ENCODE measurements at places on chromosomes 4 and X.

GRCh38 chr4:95255396-95256107, 293.2 kb downstream of the UNC5C start:
- DNase-seq = no peak

DNA sequence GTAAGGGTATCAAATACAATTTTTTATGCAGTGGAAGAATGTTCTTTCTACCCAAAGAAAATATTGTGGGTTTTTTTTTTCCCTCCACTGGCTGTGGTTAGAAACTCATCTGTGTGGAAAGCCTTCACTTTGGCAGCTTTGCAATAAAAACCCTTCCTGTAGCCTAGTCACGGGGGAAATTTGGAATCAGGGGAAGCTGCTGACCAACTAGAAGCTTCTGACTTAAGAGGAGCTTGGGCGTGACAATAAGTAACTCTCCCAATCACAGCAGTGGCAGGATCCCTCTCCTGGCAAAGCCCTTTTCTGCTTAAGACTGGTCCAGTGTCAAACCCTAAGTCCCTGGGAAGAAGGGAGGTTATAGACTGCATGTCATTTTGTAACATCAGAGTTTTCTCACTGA, 87.9 kb downstream of the LRRC66 start:
- no peak for DNase-seq

DNA sequence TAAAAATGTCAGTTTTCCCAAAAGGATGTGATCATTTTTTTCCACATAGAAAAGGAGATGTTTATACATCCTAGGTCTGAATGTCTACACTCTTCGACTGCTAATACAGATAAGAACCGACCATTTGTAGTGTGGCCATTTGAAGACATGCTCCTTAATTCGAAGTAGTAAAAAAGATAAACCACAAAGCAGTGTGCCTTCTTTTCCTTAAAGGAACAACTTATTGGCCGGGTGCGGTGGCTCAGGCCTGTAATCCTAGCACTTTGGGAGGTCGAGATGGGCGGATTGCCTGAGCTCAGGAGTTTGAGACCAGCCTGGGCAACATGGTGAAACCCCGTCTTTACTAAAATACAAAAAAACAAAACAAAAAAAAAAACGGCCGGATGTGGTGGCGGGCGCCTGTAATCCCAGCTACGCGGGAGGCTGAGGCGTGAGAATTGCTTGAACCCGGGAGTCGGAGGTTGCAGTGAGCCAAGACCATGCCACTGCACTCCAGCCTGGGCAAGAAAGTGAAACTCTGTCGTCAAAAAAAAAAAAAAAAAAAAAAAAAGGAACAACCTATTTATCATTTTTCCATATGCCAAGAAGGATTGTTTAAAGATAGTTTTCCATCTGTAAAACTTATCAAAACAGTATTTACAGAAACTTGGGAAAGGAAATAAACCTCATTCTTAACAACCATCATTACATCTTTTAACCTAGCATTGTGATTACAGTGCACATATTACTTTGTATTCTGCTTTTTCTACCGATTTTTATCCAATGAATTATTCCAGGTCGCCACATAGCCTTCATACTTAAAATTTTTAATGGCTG, 2.6 kb downstream of the INTS6L start:
- no peak for DNase-seq

DNA sequence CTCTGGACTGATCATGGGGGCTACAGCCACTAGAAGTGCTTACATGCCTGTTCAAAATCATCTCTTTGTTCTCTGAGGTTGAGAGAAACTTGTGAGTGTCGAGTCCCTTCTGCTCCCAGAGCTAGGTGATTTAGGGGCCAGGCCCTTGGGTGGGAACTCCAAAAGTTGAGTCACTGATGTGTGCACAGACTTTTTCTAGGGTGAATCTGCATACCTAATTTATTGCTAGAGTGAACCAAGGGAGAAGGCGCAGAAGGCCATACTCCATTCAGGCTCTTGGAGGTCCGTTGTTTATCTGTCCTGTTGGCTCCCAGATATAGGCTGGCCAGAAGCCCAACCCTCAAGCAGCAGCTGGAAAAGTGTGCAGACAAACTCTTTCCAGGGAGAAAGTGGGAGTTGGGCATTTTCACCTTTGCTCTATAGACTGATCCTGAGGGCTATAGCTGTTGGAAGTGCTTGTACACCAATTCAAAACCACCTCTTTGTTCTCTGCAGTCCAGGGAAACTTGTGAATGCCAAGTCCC, 80.8 kb upstream of the ARX start:
- no peak for DNase-seq

DNA sequence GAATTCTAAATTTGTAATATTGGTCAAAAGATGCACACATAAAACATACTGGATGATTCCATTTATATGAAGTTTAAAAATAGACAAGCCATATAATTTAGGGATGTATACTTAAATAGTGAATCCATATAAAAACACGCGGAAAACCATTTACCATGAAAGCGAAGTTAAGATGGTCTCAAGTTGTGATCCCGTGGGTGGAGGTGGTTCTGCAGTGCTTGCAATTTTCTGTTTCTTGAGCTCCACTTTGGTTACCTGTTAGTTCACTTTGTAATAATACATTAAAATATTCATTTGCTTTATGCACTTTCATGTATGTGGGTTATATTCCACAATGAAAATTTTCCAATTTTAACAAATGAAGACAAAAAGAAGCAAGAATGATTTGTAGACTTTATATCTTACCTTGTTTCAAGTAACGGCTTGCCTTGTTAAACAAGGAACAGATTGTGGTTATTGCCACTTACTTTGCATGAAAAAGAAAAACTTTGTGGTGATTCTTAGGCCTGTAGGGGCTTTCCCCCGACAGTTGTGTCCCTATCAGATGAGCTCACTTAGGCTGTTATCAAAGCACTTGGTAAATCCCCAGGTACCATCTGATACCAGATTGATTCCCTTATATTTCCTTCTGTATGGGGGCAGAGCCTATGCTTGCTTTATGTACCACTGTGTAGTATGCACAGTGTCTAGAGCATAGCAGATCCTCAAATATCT, 12.2 kb downstream of the UCP1 start:
- peak; percentile 81 for DNase-seq

GRCh38 chr4:164866817-164867490, 10.0 kb upstream of the APELA start:
- peak; percentile 6 for DNase-seq

- no peak for DNase-seq
Measured at GRCh38 chr4:127622921-127623796, 9.6 kb upstream of the INTU start.

DNA sequence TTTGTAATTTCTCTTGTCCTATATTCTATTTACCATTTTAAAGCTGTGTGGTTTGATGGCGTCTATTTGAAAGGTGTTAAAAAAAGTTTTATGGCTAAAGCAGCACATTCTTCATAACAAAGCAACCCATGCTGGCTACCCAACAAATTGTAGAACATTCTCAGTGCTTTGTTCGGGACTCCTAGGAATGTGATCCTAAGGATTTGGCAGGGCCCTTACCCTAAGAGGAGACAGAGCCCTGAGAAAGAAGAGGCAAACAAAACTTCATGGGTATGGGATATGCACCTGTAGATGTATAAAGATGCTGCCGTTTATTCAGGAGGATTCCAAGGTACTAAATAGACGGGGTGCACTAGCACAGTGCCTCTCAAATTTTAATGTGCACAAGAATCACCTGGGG, 370.8 kb upstream of the DIPK2B start:
- no peak for DNase-seq

- no peak for DNase-seq
Measured at GRCh38 chr4:54988655-54989054, 136.7 kb downstream of the KDR start.

DNA sequence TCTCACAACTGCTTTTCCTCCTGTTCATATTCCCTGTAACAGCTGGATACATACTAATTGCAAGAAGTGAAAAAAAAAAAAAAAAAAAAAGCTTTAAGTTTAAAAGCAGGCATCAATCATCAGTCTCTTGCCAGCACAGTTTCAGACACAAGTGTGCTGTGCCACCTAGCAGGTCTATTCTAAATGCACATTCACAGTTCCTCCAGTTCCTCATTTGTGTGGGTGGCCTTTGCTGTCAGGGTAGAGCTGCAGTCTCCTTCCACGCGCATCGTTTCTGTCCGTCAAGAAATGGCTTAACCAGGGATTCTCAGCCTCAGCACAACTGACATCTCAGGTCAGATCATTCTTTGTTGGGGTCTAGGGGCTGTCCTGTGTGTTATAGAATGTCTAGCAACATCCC, 61.6 kb downstream of the SCML1 start:
- DNase-seq = no peak

- DNase-seq = no peak
Measured at GRCh38 chr4:151256134-151256533, 20.8 kb upstream of the PRSS48 start.

DNA sequence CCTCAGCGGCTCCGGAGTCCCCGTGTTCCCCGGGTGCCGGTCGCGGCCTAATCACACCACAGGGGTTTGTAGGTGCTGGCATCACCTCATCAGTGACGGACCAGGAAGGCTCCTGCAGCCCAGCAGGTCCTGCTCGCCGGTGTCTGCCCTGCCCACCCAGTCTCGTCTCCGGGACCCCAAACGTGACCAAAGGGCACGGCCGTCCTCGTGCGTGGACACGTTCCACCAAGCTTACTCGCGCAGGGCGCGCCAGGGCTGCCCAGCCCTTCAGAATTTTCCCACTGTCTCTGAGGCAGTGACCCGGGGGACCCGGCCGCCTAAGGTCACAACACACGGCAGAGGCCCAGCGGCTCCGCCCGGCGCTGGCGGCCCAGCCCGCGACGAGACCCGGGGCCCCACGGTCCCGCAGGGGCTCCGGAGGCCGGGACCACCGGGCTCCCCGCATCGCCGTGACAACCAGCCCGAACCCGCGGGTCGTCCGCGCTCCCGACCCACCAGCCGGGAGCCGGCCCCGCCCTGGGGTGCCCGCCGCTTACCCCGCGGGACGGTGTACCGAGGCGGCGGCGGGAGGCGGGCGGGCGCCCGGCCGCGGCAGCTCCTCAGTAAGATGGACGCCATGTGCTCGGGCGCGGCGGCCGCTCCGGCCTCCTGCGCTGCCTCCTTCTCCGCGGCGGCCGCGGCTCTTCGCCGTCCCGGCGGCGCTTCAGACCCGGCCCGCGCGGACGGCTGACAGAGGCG, 454 bp downstream of the LETM1 start:
- DNase-seq = peak; percentile 42

DNA sequence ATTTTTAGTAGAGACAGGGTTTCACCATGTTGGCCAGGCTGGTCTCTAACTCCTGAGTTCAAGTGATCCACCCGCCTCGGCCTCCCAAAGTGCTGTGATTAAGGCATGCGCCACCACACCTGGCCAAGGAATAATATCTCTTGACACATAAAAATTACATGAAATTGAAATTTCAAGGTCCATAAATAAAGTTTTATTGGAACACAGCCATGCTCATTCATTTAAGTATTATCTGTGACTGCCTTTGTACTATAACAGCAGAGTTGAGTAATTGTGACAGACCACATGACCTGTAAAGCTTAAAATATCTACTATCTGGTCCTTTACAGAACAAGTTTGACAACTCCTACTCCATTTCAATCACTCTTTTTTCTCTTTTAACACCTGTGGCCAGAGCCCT, 17.8 kb upstream of the EGFL6 start:
- no peak for DNase-seq

GRCh38 chr4:122764821-122765215, 32.3 kb downstream of the BBS12 start:
- peak; percentile 52 for DNase-seq

DNA sequence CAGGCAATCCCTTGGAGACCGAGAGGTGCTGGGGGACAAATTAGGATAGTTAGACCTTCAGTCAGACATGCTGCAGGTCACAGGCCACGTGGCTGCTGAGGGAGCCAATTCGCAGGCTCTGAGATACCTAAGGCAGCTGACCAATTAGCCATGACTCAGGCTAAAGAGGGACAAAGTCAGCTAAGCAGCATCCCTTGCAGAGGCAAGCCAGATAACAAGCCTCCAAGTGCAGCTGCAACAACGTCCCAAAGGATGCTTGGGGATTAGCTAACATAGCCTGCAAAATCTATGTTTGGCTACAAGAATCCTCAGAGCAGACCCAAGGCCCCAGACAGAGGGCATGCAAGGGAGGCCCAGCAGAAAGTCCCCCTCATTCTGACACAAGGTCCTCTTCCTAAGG, 93.5 kb downstream of the SEL1L3 start:
- DNase-seq = no peak

GRCh38 chr4:113555868-113556267, 205.7 kb downstream of the CAMK2D start:
- no peak for DNase-seq

- no peak for DNase-seq
Measured at GRCh38 chr4:31059753-31060522, 339.8 kb downstream of the PCDH7 start.

DNA sequence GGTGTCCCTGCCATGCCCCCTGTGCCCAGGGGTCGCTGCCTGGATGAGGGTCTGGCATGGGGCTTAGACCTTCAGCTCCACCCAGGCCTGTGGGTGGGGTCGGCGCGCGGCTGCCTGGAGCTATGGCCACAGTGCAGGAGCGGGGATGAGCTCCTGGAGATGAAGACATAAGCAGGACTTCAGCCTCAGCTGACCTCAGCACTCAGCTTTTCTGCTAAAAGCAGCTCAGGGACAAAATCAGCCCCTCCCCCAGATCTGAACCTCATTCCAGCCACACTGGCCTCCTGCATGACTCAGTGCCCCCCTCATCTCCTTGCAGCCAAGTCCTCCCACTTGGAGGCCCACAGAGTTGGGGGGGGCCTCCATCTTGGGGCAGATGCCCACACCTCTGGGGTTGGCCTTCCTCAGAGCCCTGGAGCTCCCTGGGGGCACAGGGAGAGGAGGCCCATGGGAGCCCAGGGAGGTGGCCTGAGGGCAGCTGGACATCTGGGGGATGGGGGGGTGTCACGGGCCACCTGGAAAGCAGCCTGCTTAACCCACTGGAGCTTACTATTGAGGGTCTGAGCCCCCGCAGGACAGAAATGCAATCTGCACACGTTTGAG, 19.4 kb upstream of the CPLX1 start:
- DNase-seq = no peak

DNA sequence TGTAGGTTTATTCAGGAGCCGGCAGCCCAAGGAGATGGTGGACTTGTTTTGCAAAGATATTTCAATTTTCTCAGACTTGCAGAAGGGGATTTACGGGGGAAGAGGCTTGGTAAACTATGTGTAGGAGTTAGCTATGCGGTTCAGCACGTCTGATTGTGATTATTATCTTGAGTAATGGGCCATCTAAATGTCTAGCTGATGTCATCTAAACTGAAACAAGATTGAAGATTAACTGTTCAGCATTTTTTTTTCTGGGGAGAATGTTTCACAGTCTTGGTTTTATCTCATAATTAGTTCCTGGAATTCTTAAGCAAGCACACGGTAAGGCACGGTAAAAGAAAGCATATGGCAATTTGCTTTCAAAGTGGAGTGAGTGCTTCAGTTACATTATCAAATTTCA, 207.3 kb upstream of the CXorf51B start:
- DNase-seq = no peak
